SK-N-DZ (cell line): ENCODE measurements at places on chromosomes 3 and 15.

GRCh38 chr3:49351521-49352011 lies 6.6 kb downstream of the GPX1 start:
- DNase-seq, result no peak

- DNase-seq, result no peak
These were observed 52.9 kb upstream of the DYNC1LI1 start for GRCh38 chr3:32623532-32623931.

- DNase-seq, result peak; percentile 10
These were observed 65.0 kb downstream of the PDZRN3 start for GRCh38 chr3:73559749-73560148.

- no peak for DNase-seq
These were observed 9.0 kb downstream of the LRRC15 start for GRCh38 chr3:194360568-194360967.

GRCh38 chr3:48233542-48233941 lies 7.4 kb upstream of the ZNF589 start:
- no peak for DNase-seq

GRCh38 chr3:177263615-177264368 lies 66.5 kb upstream of the TBL1XR1 start:
- no peak for DNase-seq

DNA sequence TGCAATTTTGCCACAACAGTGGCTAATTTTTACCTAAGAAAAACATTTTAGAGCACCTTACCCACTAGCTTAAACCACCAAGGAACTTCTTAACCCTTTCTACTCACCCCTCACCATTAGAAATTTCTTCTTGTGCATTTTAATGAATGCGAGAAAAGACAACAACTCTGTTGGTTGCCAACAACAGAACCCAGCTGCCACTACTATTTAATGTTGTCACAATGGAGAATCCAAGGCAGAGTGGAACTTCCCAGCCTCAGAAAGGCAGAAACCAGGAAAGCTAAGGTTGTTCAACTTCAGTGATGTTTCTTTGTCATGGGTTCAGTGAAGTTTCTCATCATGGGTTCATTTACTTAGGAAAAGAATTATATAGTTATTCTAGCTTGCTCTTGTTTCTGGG lies 325.2 kb upstream of the ARL6 start:
- DNase-seq, result no peak

DNA sequence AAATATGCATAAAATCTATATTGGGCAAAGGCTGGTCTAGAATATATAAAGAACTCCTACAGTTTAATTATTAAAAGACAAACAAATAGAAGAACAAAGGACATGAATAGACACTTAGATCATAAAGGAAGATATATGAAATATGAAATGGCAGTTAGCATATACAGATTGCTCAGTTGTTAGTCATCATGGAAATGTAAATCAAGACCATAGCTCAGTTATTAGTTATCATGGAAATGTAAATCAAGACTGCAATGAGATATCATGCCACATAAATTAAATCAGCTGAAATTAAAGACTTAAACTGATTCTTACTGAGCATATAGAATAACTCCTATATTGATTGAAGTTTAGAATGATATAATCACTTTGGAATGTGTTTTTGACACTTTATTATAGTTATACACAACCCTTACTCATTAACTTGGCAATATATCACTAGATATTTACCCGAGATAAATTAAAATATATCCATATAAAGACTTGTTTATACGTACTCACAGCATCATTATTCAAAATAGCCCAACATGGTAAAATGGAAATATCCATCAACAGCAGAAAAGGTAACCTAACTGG lies 45.2 kb upstream of the GOLGA8B start:
- no peak for DNase-seq

DNA sequence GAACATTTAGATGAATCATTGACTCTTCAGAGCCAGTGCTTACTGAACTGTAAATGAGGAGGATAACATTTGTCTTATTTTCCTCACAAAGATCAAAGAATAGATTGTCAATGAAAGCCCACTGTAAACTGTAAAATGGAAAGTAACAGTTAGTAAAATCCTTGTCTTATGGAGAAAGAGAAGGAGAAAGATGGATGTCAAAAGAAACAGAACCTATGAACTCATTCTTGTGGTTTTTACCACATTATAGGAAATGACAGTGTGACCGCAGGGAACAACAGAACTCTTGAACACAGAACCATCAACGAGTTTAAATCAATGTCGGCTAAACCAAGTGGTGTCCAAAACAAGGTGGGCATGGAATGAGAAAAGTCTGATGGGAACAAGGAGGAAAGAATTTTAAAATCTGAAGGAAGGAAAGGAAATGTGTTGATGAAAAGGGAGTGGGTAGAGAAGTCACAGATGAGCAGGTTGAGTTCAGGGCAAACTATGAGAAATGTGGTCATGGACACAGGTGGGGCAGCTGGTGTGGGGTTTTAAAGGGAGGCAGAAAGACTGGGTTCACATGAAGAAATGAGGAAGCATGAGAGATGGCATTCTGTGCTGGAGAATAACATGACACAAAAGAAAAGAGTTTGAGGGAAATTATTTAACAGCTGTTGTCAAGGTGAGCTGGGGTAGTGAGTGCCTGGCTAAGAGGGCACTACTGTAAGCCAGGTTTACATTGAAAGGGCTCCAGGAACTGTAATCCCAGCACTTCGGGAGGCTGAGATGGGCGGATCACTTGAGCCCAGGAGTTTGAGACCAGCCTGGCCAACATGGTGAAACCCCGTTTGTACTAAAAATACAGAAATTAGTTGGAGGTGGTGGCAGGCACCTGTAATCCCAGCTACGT lies 42.4 kb upstream of the ETV5 start:
- DNase-seq, result no peak

DNA sequence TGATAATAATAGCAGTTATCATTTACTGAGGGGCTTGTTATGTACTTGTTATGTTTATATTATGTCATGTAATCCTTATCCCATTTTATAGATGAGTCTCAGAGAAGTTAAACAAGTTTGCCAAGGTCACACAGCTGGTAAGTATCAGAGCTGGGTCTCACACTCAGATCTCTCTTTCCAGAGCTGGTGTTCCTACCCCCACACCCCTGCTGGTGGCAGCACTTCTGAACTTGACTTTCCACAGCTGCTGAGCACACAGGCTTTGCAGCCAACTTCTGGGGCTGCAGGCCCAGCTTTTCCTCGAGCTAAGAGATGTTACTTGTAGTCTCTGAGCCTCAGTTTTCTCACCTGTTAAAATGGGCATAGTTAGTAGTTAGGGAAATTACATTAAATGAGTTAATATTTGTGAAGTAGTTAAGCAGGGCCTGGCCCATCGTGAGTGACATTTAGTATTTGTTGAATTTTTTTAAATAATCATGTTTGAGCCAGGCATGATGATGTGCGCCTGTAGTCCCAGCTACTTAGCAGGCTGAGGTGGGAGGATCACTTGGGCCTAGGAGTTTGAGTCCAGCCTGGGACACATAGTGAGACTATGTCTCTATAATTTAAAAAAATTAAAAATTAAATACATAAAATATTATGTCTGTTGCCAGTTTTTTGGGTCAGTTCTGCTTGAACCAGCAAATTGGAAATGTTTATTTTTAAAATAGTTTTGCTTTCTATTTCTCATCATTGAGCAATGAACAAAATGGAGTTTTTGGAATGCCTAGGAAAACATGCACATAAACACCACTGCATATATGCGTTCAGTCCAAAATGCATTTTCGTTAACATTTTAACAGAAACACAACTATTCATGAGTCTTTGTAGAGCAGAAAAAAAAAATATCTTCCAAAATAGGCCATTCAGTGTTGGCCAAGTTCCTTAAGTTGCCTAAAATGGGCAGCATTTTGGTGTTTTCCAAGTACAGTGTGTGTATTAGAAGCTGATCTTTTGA lies 87.3 kb downstream of the SMAD6 start:
- no peak for DNase-seq

GRCh38 chr3:181888234-181888633 lies 176.5 kb downstream of the SOX2 start:
- no peak for DNase-seq

DNA sequence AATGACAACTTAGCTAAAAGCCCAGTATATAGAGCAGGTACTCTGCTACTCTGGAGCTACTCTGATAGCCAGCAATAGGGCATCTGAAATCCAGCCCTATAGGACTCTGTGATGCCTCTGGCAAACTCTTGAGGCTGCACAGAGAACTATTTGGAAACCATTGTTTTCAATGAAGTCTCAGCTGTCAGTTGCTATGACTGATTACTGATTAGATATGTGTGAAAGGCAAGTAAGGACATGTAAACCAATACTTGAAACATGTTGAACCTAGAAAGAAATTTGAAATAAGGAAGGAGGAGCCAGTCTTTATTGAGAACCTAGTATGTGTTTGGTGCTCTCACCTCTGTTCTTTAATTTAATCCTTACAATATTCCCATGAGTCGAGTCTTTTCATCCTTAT lies 40.2 kb upstream of the CRTC3 start:
- no peak for DNase-seq

- no peak for DNase-seq
These were observed 10.3 kb upstream of the RYK start for GRCh38 chr3:134260987-134261386.

DNA sequence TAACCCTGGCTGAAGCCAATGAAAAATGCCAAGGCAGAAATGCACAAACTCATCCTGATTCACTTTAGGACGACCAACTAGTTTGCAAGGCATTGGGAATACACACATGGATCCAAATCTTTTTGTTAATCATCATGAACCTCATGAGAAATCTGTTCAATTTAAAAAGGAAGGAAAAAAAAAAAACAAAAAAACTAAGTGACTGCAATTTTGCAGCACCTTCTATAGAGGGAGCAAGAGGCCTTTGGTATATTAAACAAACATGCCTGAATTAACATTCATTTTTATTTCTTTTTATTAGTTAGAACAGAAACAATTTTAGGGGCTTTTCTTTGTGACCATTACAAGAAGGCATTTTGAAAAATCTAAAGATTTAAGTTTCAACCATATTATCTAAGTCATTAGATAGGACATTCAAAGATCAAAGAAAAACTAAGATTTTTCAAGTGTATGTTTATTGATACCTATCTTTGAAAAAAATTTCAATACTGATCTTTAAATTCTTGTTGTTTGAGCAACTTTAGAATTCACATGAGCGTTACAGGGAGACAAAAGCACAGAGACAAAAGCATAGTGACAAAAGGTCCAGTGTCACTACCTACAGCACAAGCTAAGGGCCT lies 182.4 kb downstream of the CBLB start:
- DNase-seq, result no peak

- DNase-seq, result no peak
These were observed 33.0 kb downstream of the HSPBAP1 start for GRCh38 chr3:122760453-122761271.

GRCh38 chr15:66269326-66270090 lies 16.0 kb upstream of the MEGF11 start:
- peak; percentile 63 for DNase-seq

- no peak for DNase-seq
These were observed 294.0 kb downstream of the DIPK2A start for GRCh38 chr3:144265542-144266100.

- DNase-seq, result no peak
These were observed 2.3 kb downstream of the UACA start for GRCh38 chr15:70761046-70761445.

DNA sequence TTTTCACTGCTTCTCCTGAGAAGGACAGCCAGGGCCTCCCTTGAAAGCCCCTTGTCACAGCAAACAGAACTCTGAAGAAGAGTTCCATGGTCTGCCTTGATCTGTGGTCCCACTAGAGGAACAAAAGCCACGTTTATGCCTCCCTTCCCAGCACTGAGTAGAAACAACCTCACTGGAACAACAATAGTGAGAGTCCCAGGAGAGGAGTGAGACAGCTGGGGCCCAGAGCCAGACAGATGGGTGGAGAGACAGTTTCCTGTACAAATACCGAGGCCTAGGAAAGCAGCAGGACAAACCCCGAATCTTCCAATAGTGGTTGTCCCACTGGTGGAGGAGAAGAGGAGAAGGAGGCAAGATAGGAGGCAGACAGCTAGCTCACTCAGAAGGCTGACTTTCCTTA lies 106.1 kb downstream of the WDR76 start:
- DNase-seq, result no peak

DNA sequence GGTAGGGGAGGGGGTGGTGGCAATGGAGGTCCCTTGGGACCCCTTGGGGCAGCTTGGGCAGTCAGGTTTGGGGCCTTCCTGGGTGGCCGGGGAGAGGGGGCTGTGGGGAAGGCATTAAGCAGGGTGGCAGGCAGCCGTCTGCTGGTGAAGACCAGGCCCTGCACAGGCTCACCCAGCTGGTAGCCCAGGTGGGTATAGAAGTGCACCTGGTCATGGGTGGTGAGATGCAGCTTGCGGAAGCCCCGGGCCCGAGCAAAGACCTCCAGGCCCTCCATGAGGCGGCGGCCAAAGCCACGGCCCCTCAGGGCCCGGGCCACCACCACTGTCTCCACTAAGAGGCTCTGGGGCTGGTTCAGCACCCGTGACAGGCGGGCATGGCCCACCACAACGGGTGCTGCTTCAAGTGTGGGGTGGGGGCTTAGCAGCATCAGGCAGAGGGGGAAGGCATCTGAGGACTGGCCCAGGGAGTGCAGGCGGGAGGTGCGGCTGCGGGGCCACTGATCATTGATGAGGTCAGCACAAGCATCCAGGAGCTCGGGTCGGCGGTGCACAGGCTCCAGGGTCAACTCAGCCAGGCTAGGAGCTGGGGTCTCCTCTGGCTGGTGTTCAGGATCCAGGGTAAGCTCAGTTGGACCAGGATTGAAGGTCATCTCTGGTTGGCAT lies 2.4 kb downstream of the HYAL3 start:
- no peak for DNase-seq

- DNase-seq, result no peak
These were observed 65.6 kb downstream of the ZNF609 start for GRCh38 chr15:64525828-64526530.

- peak; percentile 69 for DNase-seq
These were observed at the start of gene CLDN11 for GRCh38 chr3:170418422-170419398. CLDN11 (plus strand) TSS chr3:170418868; CDS start chr3:170419067, 199 bp downstream.

DNA sequence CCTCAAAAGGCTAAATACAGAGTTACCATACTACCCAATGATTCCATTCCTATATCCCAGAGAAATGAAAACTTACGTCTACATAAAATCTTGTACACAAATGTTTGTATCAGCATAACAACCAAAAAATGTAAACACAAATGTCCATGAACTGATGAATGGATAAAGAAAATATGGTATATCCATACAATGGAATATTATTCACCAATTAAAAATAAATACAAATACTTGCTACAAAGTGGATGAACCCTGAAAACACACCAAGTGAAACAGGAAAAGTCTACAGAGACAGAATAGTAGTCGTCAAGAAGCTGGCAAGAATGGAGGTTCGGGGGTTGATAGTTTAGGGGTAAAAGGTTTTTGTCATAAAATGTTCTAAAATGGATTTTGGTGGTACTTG lies 54.0 kb upstream of the ANKRD28 start:
- no peak for DNase-seq
